T follicular helper cell (primary cell): ENCODE measurements at places on chromosomes 11 and 22.

DNA sequence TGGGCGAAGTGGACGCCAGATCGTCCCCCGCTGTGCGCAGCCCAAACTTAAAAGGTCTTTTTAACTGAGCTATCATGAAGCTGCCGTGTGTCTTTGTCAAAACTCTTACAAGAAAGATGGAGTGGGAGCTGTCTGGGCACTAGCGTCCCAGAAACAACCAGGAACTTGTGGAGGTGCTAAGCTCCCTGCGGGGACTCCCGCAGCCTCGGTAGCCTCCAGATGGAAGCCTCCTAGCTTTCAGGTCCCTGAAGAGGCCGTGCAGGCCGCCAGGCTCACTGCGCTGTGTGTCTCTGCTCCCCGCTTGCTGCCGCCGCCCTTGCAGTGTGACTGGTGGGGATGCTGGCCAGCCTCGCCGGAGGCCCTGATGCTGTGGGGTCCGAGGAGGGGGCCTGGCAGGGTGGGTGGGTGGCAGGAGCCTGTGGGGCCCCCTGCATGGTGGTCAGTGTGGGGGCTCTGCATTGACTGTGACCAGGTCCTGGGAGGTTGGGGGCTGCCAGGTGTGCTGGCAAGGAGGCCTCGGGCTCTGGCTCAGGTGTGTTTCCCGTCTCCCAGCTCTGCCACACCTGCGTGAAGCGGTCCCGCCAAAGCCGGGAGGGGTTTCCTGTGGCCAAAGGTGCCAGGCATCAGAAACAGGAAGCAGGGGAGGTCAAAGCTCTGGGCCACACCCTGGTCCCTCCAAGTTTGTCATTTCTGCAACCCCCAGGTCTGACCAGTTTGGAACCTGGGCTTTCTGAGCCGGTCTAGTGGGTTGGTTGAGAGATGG, 1.2 kb downstream of the TRABD start:
- no peak for DNase-seq

DNA sequence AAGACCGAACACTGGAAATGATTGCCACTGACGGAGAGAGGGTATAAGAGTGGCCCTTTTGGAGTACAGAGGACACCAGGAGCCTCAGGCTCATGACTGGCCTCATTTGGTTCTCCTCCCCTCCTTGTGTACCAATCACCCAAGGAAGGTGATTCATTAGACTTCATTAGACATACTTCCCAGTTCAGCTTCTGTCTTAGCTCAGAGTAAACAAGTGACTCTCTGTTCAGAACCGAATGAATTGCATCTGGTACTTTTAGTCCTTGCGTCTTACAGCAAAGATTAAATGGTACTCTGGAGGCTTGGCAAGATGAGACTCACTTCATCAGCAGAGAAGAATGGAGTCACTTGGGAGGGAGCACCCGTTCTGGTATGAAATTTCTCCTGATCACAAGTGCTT, 75.2 kb downstream of the ZNRF3 start:
- no peak for DNase-seq

DNA sequence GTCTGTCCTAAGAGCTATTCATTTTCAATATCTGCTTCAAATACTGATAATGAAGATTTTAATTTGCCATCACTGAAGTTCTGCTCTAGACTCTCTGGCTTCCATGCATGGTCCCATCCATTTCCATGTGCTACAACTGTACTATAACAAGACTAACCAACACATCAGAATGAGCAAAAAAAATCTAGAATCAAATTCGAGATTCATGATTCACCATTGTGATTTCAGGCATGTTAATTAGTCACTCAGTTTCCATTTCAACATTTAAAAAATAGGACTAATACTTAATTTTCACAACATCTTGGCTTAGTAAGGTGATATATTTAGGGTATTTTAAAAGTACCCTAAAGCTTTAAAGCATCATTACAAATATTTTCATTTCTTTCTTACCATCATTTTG, 22.8 kb downstream of the PICALM start:
- no peak for DNase-seq

DNA sequence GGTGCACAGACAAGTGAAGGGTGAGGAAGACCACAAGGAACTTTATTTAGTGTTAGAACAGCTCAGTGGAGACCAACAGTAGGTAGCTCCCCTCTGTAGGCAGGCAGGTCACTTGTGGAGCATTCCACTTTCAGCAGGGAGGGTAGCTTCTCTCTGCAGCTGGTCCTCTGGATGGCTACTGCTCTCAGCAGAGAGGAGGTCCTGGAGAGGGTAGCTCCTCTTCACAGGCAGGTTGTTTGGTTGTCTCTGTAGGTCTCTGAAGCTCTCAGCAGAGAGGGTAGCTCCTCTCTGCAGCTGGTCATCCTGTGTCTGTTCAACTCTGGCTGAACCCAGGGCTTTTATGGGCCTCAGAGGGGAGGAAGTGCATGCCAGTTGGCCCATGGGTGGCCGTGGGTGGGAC, 6.5 kb upstream of the OOSP1 start:
- DNase-seq = no peak

DNA sequence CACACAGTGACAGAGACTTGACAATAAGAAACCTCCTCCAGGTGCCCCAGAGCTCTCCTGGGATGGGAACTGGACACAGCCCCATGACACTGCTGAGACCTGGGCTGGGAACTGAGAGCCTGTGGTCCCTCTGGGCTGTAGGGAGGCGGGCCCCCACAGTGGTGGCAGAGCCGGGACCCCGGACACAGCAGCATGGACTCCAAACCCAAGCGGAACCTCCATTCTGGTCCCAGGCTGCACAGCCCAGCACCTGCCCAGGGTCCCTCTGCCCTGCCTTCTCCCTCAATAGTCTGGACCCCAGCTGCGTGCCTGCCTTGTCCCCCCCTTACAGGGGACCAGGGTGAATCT, 8.4 kb upstream of the APOBEC3H start:
- DNase-seq = no peak

- no peak for DNase-seq
Measured at GRCh38 chr11:128236506-128237498, 350.6 kb downstream of the ETS1 start.

GRCh38 chr22:27240298-27241075, 561.1 kb downstream of the MN1 start:
- no peak for DNase-seq

DNA sequence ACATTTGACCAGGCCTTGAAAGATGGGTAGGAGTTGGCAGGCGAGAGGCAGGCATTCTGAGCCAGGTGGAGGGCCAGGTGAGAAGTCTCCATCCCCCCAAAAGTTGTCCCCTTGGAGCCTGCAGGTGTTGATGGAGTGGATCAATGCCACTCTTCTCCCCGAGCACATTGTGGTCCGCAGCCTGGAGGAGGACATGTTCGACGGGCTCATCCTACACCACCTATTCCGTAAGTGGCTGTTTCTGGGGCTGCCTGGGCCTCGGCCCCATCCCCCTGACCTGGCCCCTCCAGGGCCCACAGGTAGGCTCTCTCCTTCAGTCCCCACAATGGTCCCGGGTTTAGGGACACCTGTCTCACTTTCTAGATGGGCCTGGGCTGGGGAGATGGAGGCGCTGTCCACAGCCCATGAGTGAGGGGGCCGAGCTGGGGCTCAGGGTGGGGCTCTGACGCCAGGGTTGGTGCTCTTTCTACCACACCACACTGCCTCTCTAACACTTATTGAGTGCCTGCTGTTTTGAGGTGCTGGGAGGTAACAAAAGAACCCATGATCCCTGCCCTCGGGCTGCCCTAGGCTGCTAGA, 7.0 kb downstream of the PARVG start:
- no peak for DNase-seq

DNA sequence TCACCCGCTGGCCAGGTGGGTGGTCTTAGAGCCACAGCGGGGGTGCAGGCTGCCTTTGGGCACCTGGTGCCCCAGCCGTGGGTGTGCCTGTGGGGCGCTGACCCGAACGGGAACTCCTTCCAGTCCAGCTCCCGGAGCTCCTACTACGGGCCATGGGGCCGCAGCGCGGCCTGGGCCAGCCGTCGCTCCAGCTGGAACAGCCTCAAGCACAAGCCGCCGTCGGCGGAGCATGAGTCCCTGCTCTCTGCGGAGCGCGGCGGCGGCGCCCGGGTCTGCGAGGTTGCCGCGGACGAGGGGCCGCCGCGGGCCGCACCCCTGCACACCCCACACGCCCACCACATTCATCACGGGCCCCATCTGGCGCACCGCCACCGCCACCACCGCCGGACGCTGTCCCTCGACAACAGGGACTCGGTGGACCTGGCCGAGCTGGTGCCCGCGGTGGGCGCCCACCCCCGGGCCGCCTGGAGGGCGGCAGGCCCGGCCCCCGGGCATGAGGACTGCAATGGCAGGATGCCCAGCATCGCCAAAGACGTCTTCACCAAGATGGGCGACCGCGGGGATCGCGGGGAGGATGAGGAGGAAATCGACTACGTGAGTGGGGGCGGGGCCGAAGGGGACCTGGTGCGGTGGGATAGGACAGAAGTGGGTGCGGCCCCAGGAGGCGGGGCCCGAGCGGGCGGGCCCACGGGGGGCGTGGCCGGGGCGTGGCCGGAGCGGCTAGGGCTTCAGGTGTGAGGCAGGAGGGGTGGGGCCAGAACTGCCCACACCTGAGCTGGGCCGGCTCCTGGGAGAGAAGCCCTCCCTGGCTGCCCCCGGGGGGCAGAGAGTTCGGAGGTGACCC, 91.5 kb downstream of the CACNA1I start:
- peak; percentile 79 for DNase-seq

DNA sequence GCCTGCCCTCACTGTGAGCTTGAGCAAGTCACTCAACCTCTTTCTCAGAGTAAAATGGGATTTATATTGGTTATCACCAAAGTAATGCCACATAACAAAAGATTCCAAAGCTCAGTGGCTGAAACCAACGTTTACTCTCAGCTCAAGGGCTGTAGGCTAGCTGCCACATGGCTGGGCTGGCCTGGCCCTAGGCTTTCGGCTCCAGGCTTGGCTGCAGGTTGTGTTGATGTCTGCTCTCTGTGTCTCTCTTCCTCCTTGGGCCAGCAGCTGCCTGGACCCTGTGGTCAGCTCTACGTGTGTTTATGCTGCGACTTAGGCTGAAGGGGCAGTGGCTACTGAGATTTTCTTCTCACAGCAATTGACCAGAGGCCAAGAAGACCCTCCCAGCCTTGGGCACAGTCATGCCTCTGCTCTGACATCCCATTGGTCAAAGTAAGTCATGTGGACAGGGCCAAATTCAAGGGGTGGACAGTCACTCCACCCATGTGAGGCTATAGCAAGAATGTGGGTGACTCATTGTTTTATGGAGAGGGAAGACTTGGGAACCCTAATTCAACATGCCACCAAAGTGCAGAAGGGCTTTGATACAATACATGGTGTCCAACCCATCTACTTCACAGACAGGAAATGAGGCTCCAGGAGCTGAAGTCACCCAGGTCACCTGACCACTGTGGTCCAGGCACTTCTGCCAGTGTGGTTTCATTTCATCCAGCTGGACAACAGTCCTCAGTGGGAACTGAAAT, 90.6 kb downstream of the TSPAN18 start:
- no peak for DNase-seq

DNA sequence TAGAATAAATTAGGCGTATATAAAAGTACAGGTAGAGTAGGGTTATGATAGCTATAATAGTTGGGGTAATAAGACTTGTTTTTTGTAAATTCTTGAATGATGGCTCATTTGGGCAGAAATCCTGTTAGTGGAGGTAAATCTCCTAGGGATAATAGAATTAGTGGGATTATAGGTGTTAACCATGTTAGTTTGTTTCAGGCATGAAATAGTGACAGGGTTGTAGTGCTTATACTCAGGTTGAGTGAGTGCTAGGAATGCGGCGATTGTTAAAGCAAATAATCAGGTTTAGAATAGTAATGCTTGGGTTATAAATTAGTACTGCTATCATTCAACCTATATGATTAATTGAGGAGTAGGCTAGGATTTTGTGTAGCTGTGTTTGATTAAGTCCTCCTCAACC, 297.1 kb downstream of the DYNC2H1 start:
- no peak for DNase-seq

DNA sequence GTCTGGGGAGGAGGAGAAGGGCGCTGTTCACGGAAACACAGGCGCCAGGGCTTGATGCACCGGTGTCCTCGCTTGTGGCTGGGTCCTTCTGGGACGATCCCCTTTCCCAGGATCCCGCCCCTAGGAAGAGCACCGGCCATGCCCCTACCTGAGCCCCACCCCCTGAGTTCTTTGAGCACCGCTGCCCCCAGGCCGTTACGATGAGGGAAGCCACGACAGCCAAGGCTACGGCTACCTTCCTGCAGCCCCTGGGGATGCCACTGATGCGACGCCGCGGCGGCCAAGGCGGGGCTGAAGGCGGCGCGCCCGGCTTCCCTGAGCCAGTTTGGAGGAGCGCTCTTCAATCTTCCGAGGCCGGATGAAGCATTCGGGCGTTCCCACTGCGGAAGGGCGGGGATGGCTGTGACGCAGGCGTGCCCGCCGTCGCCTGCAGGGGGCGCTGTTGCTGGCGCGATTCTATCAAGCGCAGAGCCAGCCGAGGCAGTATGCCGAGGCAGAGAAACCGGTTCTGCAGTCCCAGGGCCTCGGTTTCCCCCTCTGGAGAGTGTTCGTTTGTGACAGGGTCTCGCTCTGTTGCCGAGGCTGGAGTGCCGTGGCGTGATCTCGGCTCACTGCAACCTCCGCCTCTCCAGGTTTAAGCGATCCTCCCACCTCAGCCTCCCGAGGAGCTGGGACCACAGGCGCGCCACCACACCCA, 9.7 kb upstream of the NEFH start:
- peak; percentile 42 for DNase-seq

DNA sequence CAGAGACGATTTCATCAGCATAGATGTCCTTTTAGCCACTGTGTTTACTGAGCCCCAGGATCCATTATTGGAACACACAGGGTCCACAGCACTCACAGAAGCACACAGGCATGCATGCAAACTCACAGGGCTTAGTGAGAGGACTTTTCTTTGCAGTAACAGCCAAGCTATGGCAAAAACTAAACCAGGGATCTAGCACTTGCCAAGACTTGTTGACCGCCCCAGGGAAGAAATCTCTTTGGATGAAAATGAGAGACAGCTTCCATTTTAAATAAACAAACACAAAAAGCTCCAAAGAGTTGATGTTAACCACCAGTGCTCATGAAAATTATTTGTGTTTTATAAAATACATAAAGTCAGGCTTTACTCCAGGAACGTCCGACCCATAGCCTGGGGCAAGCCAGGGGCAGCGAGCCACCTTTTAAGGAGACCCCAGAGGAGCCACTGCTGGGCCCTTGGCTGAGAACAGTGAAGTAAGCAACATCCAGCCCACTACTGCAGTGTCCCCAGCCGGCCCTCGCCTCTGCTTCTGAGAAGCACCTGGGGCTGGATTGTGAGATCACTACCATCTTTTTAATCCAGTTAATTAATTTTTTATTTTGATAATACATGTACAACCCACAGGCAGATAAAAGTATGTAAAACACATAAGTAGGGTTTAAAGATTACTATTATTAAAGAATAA, 22.0 kb upstream of the TFIP11 start:
- no peak for DNase-seq

DNA sequence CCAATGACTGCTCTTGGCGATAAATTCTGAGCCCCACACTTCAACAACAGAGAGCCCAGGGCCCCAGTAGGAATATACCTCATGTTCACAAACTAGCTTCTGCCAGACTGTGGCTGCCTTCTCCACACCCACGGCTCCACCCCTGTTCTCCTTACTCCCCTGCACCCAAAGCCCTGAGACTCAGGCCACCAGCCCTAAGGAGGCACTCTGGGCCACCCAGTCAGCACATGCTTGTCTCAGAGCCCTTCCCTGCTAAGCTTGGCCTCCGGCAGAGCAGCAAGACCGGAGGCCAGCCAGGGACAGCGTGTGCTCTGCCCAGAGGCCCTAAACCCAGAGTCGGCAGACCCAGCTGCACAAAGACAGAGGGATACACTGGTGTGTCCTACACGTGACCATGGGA, 27.9 kb downstream of the SPATA19 start:
- DNase-seq = no peak

GRCh38 chr11:67504950-67505581, at the start of gene PITPNM1:
Gene PITPNM1, minus strand, starts transcription at chr11:67505363. Its CDS starts 1,183 bp downstream, at chr11:67504180.
- DNase-seq = peak; percentile 49
